ENCODE measurements at places on chromosomes 2 and 18.

- peak; percentile 19 for DNase-seq
These were observed 128.1 kb upstream of the MSTN start for GRCh38 chr2:190190507-190191162.

DNA sequence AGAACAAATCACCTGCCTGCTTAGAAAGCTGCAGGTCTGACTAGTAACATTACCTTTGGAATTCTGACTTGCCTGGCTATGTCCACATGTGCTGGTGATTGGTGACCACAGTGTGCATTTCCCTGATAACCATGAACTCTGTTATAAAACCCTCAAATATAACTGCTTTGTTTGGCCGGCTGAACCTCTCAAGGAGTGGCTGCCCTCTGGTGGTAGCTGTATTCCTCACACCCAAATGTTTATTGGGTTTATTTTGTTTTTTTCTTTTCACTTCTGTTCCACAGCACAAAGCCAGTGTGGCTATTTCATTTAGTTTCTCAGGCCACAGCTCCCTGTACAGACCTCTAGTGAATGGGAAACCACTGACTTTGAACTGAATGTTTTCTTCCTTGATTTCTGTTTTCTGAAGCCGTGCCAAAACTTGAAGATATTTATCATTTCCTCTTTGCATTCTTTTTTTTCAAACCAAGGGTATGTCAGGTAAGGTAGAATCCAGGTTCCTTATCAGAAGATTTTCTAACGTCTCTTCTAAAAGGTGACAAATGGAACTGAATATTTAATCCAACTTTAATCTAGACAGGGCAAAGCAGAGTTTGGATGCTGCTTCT, 549.0 kb upstream of the VRK2 start:
- DNase-seq: peak; percentile 45

GRCh38 chr2:212289301-212289700, 249.3 kb downstream of the ERBB4 start:
- DNase-seq: no peak

GRCh38 chr2:172090044-172090961, 5.0 kb downstream of the DLX1 start:
- DNase-seq: no peak

DNA sequence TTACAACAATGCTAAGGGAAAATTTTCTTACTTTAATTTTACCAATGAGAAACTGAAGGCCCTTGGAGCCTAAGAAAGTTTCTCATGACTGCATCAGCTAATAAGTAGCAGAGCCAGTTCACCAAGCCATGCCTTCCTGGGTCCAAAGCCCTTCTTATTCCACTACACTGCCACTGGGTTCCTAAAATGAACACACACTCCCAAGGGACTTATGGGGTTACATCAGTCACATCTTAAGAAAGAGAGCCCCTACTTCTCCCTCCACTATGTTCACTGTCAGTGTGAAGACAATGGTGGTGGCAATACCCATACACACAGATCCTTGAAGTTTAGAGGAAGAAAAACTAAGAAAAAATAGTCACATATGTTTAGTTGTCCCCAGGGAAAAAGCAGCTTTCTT, 20.6 kb downstream of the MBD2 start:
- DNase-seq: no peak

GRCh38 chr18:10094154-10094553, 180.3 kb downstream of the VAPA start:
- DNase-seq: no peak

DNA sequence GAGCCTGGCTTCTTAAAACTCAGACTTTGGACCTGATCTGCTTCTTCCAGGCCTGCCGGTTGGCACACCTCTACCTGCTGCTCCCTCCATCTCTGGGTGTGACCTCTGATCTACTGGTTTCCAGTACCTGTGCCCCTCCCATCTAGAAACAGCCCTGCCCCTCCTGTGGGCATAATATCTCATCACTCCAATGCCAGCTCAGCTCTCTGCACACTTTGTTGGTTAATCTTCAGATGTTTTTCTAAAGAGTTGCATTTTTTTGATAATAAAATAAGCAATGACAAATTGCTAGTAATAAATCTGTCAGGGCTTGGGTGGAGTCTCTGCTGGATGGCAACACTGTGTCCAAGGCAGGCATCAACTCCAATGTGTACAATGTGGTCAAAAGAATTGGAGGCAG, 89.6 kb upstream of the PPP1CB start:
- no peak for DNase-seq
